Left hindlimb (tissue), 1 donor: ENCODE measurements at places on chromosomes 11 and 22.

DNA sequence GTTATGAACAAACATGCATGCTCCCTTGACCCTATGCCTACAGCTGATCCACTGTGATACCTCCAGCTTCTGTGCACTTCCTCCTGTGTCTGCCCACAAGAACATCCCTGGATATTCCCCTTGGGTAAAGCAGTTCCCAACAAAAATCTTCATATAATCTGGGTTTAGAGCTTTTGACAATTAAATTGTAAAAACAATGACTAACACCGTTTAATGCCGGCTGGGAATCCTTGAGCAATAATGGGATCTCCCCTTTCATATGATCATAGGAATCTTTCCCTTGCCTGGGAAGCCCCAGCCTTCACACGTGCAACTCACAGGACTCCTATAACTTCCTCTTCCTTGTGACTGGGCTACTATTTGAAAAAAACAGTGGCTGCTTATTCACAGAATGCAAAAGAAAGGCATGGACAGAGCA is 6.3 kb upstream of the ZC3H12C start:
- DNase-seq: no peak

DNA sequence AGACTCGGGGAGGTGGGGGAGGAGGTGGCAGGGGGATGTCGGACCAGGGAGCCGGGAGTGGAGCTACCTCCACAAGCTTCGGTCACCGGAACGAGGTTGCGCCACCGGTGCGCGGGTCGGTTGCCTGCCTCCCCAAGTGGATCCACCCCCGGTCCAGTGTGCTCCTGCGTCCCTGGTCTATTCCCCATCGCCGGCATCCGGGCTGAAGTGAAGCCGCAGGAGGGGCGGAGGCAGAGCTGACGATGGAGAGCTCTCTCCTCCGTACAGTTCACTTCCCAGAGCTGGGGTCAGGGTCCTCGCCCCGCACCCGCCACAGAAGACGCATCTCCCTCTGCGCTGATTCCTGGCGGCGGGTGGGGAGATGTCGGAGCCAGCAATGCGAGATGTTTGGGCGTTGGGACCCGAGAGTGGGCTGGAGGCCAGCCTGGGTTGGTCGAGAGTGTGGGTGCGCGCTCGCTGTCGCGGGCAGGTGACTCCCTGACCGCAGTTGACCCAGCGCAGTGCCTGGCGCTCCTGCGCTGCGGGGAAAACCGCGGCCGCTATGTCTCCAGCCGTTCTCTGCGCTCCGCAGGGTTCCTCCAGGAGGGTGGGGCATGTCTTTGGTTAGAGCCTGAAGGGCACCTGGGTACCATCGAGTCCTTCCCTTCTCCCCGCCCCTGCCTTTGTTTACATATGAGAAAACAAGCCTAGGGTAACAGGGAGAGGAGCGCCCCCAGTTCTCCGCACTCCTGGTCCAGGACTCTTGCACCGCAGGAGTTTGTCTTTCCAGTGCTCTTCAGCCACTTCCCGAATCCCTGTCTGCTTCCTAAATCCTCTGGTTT is 1.7 kb downstream of the C11orf96 start:
- DNase-seq: no peak

- no peak for DNase-seq
Observed at GRCh38 chr11:134670961-134671370, 258.9 kb upstream of the B3GAT1 start.

- DNase-seq: peak; percentile 42
Observed at GRCh38 chr11:88414385-88414861, 76.9 kb upstream of the CTSC start.

DNA sequence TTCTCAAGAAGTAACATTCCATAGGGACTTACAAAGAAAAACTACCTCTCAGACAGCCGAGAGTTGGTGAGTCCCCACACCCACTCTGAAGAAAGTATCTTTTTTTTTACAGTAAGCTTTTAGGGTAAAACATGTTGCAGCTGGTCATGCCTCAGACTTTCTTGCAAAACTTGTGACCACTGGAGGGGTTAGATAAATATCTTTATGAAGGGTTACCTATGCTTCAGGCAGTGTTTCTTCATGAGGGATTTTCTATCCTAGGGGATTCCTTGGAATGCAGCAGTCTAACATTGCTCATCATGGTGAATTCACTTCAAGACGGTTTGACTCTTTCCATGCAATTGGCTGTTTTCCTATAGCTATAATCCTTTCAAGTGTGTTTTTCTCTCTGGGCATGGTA is 20.8 kb upstream of the SNX19 start:
- DNase-seq: no peak

GRCh38 chr11:106152013-106152412 is 74.6 kb downstream of the AASDHPPT start:
- no peak for DNase-seq

GRCh38 chr11:124754309-124754708 is 2.3 kb upstream of the VSIG2 start:
- no peak for DNase-seq
